ENCODE measurements at places on chromosomes 2 and 18. TPM values are rescaled to one million over a fixed set of nuclear protein-coding genes. Genes with fewer than 3 reads are reported as not detected.
A peak's percentile ranks its signal among the peaks of the same experiment; 100 is the strongest.

SERPINE2 gene
- total RNA-seq = 42.4 TPM

DNA sequence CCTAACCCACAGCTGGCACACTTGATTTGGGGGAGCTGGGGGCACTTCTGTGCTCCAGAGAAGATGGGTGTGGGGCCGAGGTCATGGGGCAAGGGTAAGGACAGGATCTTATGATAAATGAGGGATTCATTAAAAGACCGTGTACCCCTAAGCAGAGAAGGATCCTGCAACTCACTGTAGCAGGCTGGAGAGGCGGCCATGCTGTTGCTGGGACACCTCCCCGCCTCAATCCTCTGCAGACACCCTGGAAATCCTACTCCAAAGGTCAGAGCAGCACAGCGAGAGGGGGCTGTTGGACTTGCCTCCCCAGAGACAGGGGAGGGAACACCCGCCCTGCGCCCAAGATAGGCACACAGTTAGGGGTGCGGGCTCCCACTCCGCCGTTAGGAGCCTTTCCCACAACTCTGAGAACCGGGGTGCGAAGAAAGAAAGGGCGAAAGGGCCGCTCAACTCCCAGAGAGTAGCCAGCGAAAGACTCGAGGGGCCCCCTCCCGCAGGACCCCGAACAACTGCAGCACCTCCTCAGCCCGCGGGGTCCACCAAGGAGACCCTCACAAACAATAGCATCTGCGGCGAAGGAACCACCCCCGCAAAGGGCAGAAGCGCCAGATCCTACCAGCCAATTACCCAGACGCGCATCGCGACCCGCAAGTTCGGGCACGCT is 1.4 kb downstream of the PARD6G start:
- DNase-seq = no peak

IL1R1 gene
- total RNA-seq = 0.68 TPM

DNA sequence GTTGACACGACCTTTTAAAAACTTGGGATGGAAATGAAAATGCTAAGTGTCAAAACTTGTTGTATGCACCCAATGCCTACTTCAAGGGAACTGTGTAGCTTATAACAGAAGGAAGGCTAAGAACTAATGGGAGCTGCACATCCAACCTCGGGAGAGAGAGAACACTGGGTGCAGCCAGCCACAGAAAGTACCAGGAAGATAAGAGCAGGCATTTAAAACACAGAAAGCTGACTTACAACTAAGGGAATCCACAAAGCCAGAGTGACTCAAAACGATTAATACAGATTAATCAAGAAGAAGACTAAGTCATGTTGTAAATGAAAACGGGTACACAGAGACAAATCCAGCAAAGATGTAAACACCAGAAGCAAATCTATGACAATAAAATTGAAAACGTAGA is 113.4 kb downstream of the HDAC4 start:
- no peak for DNase-seq

TXNL1 gene
- 72.8 TPM for total RNA-seq

FHOD3 gene
- not detected for total RNA-seq

POLE4 gene
- 48.4 TPM for total RNA-seq

DNA sequence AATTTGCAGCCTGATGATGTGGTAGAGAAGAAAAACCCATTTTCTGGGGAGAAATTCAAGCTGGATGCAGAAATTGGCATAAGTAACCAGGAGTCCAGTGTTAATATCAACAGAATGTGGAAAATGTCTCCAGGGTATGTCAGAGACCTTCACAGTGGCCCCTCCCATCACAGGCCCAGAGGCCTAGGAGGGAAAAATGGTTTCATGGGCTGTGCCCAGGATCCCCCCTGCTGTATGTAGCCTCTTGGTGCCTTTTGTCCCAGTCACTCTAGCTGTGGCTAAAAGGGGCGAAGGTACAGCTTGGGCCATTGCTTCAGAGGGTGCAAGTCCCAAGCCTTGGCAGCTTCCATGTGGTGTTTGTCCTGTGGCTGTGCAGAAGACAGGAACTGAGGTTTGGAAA is 40.2 kb downstream of the CACNB4 start:
- no peak for DNase-seq

DNA sequence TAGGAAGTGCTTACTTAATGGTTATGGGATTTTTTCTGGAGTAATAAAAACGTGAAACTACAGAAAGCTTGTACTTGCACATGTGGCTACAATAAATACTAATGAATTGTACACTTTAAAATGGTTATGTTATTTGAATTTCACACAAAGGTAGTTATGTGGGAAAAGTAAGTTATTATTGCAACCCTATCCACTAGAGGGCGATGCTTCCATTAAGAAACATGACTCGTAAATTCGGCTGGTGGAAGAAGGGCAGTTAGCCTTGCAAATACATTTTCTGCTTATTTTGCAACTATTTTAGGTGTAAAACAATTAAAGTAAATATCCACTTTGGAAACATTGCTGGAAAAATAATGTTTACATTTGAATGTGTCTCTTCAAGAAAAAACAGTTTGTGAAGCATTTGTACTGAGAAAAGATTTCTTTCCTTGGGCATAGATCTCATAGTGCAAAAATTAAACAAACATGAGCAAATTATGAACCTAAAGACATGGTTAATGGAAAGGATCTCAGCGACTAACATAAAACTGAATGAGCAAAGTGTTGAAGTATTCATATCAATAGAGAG is 68.1 kb upstream of the CSRNP3 start:
- DNase-seq = peak; percentile 13

- DNase-seq = no peak
Measured at GRCh38 chr2:179024445-179024844, 25.5 kb downstream of the CCDC141 start.

GRCh38 chr2:165573534-165574461 is 104.3 kb downstream of the CSRNP3 start:
- no peak for DNase-seq

LOXHD1 gene
- total RNA-seq = 0.45 TPM

- no peak for DNase-seq
Measured at GRCh38 chr2:197184959-197185586, 125.5 kb downstream of the ANKRD44 start.

- DNase-seq = no peak
Measured at GRCh38 chr2:149028377-149028776, 10.1 kb upstream of the LYPD6B start.

- DNase-seq = no peak
Measured at GRCh38 chr2:55140316-55141219, 90.3 kb upstream of the RTN4 start.

DNA sequence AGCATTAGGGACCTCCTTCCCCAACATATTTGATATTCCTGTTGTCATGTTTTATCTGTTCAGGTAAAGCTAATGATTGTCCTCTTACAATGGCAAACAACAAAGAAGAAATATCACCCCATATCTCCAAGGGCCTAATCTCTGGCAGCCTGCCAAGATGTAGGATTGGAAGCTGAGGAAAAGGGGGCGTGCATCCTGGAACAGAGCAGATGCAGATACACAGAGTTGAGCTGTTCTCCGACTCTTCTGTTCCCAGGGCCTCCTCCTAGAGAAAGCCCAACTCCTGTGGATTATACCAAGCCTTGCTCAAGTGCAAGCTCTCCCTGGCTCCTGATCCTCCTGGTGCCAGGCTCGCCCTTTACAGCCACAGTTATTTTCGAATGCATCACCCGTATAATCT is 35.2 kb upstream of the CD207 start:
- DNase-seq = no peak

BCL2 gene
- 107 TPM for total RNA-seq

GRCh38 chr18:61607867-61608266 is 274.6 kb downstream of the CDH20 start:
- DNase-seq = no peak

DNA sequence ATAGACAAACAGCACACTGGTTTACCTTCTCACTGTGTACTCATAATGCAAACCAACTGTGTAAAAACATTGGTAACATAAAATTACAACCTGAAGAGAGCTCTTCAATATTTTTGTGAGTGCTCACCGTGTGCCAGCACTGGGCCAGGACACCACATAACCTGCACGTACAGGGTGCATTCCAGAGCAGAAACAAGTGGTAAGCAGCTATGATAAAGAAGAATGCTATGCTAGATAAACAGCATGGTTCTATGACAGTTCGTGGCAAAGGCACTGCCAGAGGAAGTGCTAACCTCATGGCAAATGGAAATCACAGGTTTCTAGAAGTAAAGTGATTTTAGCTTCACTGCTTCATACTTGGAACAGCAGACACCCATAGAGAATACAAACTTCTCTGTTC is 343.5 kb downstream of the MTX2 start:
- DNase-seq = no peak

DNA sequence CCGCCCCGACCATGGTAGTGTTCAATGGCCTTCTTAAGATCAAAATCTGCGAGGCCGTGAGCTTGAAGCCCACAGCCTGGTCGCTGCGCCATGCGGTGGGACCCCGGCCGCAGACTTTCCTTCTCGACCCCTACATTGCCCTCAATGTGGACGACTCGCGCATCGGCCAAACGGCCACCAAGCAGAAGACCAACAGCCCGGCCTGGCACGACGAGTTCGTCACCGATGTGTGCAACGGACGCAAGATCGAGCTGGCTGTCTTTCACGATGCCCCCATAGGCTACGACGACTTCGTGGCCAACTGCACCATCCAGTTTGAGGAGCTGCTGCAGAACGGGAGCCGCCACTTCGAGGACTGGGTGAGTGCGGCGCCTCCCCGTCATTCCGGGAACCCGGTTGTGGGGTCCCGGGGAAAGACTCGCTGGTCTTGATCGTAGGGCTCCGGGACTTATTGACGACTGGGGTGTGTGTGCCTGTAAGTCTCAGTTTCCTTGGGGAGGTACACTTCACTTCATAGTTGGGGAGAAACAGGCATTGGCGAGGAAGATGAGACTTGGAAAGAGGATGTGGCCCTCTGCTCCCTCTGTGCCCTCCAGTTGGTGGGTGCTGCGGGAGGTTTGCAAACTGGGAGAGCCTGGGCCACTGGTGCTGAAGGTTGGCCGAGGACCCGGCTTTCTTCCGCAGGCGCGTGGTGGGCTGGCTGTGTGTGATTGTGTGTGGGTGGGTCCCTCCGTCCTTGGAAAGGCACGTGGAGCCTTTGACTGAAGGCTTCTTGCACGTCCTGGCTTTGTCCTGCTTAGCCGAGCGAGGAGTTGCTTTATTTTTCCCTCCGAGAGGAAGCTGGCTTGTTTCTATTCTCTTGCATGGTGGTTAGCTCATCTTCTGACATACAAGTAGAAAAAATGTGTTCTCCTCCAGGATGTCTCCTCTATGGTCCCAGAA is 886 bp downstream of the PRKCE start:
- DNase-seq = peak; percentile 49

- DNase-seq = no peak
Measured at GRCh38 chr2:214103276-214104001, 307.4 kb upstream of the VWC2L start.

ACAA2 gene
- total RNA-seq = 83.3 TPM

DNAJC10 gene
- 42.2 TPM for total RNA-seq

DNAH7 gene
- total RNA-seq = 0.07 TPM

- peak; percentile 87 for DNase-seq
Measured at GRCh38 chr2:172103471-172104272, 972 bp upstream of the DLX2 start.

DNA sequence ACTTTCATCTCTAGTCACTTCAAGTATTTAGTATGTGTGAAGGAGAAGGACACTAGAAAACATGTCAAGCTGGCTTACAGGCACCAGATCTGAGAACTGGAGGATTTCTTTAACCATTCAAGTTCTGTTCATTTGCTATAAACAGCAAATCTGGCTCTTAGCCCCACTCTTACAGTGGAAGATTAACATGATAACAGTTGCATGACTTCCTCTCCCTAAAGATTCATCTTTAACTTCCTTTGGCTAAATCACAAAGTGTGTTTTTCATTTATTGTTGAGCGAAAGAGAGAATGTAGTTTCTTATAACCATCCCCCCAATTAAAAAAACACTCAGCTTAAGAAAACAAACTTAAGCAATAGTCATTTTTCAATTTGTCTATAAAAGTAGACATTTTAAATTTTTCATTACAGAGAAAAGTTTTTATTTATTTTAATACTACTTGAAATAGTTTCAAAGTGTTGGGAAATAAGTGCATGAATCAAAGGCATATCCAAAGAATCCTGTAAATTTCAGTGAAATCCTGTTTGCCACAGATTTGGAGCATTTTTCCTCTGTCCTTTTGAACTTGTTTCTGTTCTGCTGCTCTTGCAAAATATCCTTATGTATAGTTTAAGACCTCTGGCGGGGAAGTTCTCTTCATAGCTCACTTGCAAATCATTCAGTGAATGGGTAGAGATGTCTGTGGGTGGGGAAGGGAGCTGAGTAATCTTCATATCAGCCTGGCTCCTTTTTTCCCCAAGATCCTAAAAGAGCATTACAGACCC is 241.0 kb upstream of the RBBP8 start:
- DNase-seq = no peak

GRCh38 chr2:158610059-158610458 is 153.3 kb downstream of the PKP4 start:
- no peak for DNase-seq

DNA sequence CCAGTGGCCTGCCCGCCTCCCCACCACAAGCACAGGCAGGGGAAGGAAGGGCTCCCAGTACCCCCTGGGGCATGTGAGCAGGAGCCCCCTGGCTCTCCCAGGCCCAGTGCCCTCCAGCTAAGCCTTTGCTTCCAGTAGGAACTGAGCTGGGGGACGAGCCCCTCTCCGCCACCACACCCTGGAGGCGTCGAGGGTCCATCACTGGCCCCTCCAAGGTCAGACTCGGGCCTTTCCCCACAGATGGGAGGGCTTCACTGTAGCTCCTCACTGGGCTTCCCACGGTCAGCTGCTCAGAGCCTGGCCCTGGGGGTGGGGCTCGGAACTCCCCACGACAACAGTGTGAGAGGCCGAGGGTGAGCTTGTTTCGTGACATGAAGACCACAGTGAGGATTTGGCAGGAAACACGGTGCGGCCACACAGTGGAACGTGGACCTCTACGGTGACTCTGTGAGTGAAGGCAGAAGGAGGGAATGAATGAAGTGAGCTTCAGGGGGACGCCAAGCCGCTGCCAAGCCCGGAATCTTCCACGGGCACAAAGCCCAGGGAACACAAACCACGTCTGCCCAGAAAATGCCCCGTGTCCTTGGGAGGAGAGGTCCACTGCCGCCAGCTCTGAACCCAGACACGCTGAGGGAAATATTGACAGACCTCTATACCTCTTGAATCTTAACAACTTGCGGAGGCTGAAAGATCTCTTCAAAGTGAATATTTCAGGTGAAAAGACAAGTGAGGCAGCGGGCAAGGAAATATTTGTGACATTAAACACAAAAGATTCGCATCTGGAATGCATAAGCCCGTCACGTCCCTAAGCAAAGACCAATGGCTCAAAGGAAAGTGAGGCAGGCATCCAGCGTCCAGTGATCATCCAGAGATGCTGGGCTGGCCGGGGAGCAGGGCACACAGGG is 144.8 kb upstream of the GPC1 start:
- DNase-seq = no peak

DNA sequence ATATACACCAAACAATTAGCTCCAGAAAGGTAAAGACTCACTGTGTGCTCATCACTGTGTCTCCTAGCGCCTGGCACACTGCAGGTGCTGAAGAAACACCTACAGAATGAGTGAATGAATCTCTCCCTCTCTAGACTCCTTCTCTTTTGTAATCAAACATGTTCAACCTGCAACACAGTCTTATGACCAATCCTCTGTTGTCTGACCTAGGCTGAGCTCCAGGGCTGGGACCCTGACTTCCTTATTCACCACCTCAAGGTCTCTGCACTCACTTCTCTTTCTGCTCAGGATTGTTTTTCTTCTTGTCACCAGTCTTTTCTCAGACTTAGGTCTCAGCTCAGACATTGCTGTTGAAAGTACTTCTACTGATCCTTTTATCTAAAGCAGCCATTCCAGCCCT is 9.8 kb downstream of the CKAP2L start:
- no peak for DNase-seq

MROH2A gene
- not detected for total RNA-seq

GRCh38 chr2:205892251-205892655 is 193.7 kb downstream of the INO80D start:
- no peak for DNase-seq

SPOPL gene
- 9.6 TPM for total RNA-seq

CD226 gene
- 41.7 TPM for total RNA-seq

GRCh38 chr2:177712462-177712861 is 319.9 kb downstream of the AGPS start:
- no peak for DNase-seq

Measured in activated CD8-positive, alpha-beta T cell treated with anti-CD3 and anti-CD28 coated beads for 36 hours (primary cell).